ENCODE measurements at places on chromosomes 1 and 21. TPM values are rescaled to one million over a fixed set of nuclear protein-coding genes. Genes with fewer than 3 reads are reported as not detected.

Gene GLMN
- 7.4 TPM for total RNA-seq

Gene MCL1
- total RNA-seq: 124 TPM

Gene KRTAP13-2
- not detected for total RNA-seq

Gene HSPA13
- total RNA-seq: 22.1 TPM

Gene AQP10
- not detected for total RNA-seq

Gene DCST1
- total RNA-seq: not detected

Gene CHAF1B
- total RNA-seq: 11.1 TPM

Gene TMEM39B
- 9.1 TPM for total RNA-seq

Gene FNDC5
- total RNA-seq: 0.54 TPM

Gene TNFSF4
- 0.07 TPM for total RNA-seq

Gene NCMAP
- total RNA-seq: 0.03 TPM

Gene AJAP1
- total RNA-seq: under 0.01 TPM

Gene RCC2
- total RNA-seq: 65.1 TPM

Gene PADI4
- not detected for total RNA-seq
